CD4-positive, alpha-beta T cell treated with Interleukin-17A for 1 hour (primary cell): ENCODE measurements at places on chromosomes 1 and 21.
A peak's percentile ranks its signal among the peaks of the same experiment; 100 is the strongest.

GRCh38 chr21:35627462-35627861, 432.9 kb downstream of the SETD4 start:
- DNase-seq, result no peak

DNA sequence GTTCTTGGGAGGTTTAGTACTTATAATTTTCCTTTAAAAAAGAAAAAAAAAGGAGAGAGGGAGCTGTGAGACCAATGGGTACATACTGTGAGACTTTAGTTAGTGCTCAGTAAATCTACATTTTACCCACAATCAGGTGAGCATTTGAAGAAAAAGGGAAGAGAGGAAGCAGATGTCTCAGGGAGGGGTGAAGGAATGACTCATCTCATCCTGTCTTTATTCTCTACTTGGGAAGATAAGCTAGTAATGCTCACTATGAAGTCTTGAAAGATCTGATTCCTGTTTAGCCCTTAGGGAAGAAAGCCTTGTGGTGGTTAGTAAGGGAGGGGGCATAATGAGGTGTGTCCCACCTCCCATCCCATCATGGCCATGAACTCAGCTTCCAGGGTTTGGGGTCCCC, 112.6 kb downstream of the PLD5 start:
- DNase-seq, result no peak

GRCh38 chr1:47396671-47397196, 19.4 kb upstream of the FOXE3 start:
- DNase-seq, result no peak

- DNase-seq, result peak; percentile 49
Measured at GRCh38 chr1:156814571-156815260, 1.9 kb downstream of the SH2D2A start.

DNA sequence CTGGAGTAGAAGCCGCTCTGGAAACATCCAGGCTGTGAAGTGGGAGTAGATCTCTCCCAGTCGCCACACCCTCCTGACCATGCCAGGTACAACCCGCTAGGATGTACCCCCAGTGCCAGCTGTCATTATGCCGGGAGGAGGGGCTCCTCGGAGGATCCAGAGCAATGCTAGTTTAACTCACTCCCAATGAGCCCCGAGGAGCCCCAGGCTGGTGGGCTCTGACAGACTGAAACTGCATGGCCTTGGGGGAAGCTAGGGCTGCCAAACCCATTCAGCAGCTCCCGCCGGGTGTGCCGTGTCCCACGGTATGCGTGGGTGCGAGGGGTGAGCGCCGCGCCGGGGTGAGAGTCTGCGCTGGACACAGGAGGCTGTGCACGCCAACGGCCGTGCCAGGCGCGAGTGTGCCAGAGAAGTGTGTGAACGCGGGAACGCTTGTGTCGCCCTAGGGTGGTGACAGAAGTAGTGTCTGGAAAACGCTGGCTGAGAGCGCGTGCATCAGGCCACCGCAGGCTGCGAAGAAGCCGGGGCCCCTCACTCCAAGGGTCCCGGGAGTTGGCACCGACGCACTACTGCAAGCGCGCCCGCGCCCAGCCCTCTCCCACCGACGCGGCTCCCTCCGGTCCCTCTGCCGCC, 177.1 kb upstream of the EDN2 start:
- no peak for DNase-seq

DNA sequence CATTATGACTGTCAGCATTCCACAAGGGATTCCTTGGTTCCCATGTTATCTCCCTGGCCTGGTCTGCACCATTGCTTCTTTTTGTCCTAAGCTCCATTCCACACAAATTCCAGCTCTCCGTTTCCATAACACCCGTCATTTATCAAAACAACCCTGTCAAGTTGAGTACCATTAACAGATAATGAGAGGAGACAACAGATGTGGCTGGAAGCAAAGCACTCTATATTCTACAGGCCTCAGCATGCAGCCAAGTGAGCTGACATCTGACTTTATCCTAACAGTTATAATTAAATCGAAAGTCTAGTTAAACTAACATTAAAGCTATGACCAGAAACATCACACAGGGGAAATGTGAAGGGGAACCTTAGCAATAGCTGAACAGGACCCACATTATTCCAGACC, 110.4 kb downstream of the RERE start:
- DNase-seq, result no peak

DNA sequence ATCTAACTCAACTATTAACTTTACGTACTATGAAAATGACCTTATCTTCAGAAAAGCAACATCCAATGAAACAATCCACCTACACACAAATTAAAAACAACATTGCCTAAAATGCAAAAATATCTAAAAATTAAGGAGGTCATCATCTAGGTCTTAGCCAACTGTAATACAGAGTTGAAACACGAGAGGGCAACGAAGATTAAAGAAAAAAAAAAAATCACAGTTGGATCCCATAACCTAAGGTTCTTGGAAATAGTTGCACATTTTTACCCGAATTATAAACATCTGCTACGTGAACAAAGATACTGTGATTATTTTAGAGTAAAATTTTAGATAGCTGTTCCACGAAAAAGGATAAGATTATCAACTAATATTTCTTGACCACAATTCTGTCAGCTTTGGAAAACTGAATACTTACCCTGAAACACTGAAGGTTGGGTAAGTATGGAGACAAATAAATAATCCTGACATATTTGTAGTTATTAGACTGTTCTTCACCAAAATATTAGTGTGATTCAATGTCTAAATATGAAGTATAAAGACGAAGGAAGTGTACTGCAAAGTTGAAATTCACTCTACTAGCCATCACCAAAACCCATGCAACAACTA, 88.0 kb upstream of the AK4 start:
- DNase-seq, result peak; percentile 49

DNA sequence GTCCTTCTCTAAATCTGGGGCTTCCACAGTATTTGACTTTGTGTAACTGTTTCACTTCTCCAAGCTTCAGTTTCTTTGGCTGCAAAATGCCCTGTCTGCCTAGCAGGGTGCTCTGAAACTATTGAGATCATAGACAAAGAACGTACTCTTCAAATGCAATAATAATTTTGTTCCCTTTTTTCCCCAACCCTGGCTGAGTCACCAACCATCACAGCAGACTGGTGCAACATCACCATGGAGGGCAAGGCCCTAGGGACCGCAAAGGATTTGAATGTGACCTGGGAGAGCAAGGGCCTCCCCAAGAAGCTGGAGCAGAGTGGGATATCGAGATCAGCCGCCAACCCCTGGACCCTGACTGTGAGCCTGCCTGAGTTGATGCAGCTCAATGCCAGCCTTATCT, 115.0 kb downstream of the FCRL5 start:
- peak; percentile 12 for DNase-seq

DNA sequence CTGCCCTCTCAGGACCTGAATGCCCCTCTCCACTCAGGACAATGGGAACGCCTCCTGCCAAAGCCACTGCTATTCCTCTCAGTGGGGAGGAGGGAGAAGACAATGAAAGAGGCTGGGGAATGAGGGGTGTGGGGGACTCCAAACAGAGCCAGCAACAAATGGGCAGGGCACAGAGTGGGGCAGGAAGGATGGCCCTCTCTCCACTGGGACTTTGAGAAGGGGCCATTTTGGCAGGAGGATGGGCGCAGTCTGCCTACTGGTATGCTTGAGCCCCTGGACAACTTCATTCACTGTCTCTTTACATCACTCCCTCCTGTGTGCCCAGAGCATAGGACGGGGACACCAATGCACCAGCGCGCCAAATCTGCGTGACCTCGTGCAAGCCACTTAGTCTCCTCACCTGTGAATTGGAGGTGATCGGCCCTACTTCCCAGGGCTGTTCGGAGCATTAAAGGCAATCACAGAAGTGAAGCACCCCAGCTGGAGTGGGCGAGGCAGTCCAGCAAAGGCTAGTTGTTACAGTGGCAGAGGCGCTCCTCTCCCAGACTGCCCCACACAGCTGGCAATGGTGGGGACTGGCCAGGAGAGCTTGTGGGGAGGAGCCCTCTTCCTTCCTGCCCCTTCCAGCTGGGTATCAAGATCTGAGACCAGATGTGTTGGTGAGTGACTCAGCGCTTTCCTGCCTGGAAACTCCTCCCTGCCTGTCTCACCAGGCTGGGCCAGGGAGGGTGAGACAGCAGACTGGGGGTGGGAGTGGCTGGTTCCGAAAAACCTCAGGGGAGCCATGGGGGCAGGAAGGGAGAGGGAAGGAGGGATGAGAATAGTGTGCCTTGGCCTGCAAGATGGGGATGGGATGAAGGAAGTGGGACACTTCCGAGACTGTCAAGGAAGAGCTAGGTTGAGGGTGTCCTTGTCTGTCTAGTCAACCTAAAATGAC, 22.4 kb upstream of the SYNC start:
- no peak for DNase-seq

DNA sequence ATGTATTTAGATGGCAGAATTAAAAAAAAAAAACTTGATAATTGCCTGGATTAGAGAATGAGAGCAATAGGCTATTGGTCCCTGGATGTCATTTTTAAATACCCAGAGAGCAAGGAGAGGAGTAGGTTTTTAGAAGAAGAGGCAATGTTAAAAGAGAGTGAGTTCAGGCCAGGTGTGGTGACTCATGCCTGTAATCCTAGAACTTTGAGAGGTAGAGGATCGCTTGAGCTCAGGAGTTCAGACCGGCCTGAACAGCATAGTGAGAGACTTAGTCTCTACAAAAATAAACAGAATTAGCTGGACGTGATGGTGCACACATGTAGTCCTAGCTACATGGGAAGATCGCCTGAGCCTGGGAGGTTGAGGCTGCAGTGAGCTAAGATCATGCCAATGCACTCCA, 15.9 kb upstream of the MUTYH start:
- no peak for DNase-seq

GRCh38 chr21:32256873-32257620, 21.8 kb downstream of the MIS18A start:
- no peak for DNase-seq

- DNase-seq, result peak; percentile 59
Measured at GRCh38 chr1:201119206-201120197, 7.3 kb upstream of the CACNA1S start.

DNA sequence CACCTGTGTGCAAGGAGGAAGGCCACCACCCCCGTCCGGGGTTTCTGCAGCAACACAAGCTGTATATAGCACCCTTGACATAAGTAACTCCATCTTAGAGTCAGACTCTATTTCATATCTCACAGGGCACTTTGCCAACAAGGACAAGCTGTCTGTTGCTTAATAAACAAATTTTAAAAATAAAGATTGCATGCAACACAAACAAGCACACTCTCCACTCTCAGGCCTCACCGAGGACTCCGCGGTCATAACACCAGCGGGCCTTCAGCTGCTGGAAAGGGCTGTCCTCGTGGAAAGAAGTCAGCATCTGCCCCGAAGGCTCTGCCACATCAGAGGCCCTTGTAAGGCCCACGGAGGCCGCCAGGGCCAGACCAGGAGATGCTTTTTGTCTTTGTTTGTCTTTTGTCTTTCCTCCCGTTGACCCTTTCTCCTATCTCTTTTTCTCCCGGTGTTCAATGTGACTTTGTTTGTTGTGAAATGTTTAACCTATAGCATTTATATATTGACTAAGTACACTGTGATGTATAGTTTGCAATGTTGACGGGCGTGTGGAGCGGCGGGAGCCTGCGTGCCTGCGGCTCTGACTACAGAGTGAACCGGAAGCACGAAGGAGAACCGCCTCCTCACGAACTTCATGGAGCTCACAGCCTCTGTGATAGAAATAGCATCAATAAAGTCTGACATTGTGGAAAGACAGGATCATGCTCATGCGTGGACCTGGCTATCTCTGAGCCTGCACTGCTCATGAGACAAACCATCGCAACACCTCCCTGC, 24.1 kb downstream of the MEGF6 start:
- DNase-seq, result no peak

- DNase-seq, result no peak
Measured at GRCh38 chr1:208921259-208921658, 662.3 kb upstream of the CAMK1G start.

GRCh38 chr1:145891587-145892485, 6.2 kb upstream of the ANKRD35 start:
- peak; percentile 58 for DNase-seq

DNA sequence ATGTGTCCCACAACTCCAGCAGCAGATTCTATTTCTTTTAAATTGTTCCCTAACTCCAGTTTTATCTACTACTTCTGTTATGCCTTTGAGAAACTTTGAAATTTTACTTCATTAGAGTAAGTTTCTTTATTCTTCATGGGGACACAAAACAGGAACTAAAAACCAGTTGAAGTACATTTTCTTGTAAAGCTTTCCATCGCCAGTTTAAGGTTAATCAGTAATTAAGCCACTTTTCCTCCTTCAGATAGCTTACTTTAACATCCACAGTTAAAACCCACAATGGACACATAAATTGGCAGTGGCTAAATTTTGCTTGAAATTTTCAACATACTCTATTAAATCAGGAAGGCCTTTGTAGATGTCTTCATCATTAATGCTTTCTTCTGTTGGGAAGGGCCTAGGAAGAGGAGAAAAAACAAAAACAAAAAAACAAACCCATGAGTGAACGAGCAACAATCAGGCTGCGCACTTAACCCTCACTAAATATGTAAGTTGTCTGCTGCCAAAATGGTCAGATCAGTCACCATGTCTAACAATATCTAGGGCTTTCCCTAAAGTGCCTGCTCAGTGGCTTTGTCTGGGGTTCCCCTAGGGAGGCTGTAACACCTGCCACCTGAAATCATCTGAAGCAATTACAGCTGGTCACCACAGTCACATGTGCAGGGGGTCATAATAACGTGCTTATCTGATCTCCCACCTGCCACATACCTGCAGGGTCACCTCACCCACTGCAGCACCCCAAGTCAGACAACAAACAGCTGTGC, 187.9 kb downstream of the VAV3 start:
- no peak for DNase-seq

DNA sequence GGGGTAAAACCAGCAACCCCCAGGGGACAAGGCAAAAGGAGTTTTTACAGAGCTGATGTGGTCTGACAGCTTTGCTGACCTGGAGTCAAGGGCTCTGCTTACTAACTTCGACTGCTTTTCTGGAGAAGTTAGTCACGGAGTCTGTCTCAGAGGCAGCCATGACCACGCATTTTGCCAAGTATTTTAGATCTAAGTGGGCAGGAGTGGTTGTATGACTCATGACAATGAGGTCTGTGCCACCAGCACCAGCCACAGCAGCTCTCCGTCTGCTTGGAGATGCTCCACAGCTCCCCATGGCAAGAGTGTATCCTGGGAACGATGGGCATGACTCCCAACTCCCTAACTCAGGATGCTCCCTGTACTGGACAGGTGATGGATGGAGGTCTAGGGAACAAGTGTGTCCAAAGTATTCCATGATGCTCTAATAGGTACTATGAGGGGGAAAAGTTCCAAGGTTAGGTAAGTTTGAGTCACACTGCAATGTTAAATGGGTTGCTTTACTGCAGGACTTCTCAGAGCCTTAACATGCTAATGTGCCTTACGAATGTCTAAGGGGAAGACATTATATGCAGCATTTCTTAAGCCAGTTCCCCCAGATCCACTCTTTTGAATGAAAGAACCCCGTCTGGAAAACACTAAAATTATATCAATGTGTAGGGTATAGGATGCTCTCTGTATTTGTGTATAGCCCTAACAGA, 359.0 kb downstream of the HHAT start:
- no peak for DNase-seq

DNA sequence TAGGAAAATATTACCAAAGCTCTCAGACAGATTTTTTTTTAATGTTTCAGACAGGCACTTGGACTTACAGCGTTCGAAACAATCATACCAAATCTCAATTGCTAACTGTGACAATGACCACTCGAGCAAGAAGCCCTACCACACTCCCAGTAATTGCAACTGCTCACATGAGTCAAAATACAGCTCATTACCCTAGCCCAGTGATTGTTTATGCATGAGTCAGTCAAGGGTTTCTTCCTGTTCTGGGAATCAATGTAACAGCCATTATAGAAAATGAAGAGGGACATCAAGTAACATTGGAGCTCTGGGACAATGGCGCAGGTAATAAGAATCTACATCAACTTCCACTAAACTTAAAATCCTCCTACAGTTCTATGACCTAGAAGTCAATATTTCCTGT, 56.1 kb upstream of the SH3GLB1 start:
- DNase-seq, result no peak
